Activated CD4-positive, alpha-beta T cell treated with anti-CD3 and anti-CD28 coated beads, Interleukin-2, amount 10 ng/mL, durations not matched to agents 7 days and 5 days (primary cell): ENCODE measurements at places on chromosomes 3 and 15. TPM values are rescaled to one million over a fixed set of nuclear protein-coding genes. Genes with fewer than 3 reads are reported as not detected.

The ATOSA gene
- 41.1 TPM for total RNA-seq

The PRR20G gene
- total RNA-seq = not detected

The RGMA gene
- total RNA-seq = 0.25 TPM

DNA sequence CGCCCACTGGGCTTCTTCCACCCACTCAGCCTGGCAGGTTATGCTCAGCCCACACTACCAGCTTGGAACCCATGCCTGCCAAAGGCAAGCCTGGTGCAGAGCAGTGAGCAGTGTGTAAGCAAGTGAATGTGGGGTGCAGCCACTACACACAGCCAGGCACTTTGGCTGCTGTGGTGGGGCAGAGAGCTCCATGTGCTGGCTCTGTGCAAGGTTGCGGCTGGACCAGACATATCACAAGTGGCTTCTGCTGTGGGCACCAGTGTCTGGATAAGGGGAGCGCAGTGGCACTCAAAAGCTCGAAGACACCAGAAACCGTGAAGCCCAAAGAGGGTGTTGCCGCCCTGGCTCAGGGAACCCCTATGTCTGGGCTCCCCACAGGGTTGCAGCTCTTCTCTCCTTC lies 563.7 kb downstream of the SI start:
- no peak for DNase-seq

GRCh38 chr15:75718328-75718727 lies 5.7 kb upstream of the CSPG4 start:
- no peak for DNase-seq

DNA sequence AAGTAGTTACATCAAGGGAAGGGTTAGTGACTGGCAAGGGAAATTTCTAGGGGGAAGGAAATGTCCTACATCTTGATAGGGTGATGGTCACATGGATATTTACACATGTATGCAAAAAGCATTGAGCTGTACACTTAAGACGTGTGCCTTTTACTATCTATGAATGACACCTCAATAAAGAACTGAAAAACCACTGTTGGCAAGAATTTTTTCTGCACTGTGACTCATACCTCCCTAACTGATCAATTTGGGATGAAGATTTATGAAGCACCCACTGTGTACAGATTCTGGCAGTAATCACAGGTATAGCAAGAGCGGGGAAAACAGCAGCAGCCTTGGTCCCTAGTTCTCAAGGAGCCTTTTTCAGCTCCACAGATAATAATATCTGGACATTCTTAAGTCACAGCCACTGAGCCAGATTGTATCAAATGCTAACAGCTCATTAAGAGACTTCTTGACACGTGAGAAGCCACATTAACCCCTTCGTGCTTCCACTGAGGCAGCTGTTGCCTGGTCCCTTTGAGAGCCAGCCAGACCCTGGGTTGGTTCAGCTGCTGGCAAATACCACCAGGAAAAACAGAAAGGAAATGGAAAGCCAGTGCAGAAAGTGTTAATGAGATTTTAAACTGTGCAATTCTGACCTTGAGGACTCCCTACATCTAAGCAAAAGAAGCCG lies 32.0 kb upstream of the GALNT15 start:
- DNase-seq = no peak

DNA sequence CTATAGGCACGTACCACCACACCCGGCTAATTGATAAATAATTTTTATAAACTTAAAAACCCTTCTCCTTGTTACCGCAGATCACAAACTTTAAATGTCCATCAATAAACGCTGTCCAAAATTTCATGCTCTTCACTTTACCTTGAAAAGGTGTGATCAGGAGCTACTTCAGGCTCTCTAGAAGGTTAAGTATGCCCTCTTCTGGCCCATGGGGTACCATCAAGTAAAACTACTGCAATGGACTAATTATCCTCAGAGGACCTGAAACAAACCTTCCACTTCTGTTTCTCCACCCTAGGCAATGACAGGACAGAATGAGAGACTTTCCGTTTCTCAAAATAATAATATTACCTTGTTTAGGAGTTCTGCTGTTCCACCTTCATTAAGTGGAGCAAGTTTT lies 9.2 kb downstream of the LZTFL1 start:
- DNase-seq = peak; percentile 19

DNA sequence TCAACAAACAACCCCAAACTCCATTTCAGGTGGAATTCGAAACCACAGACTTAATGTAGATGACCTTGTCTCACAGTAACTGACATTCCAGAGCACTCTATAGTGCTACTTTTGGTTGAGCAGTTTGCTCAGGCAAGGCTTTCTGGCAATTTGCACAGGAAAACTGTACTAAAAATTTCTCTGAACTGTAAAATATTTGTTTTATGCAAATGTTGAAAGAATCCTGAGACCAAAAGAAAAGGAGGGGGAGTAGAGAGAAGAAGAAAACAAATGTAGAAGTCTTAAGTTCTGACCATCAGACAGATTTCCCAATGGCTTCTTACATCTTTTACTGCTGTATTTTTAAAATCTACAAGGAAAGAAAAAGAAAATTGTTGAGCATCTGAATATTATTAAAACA lies 53.5 kb downstream of the DTWD1 start:
- DNase-seq = no peak

GRCh38 chr15:74319596-74320351 lies 47.7 kb downstream of the CYP11A1 start:
- DNase-seq = no peak

DNA sequence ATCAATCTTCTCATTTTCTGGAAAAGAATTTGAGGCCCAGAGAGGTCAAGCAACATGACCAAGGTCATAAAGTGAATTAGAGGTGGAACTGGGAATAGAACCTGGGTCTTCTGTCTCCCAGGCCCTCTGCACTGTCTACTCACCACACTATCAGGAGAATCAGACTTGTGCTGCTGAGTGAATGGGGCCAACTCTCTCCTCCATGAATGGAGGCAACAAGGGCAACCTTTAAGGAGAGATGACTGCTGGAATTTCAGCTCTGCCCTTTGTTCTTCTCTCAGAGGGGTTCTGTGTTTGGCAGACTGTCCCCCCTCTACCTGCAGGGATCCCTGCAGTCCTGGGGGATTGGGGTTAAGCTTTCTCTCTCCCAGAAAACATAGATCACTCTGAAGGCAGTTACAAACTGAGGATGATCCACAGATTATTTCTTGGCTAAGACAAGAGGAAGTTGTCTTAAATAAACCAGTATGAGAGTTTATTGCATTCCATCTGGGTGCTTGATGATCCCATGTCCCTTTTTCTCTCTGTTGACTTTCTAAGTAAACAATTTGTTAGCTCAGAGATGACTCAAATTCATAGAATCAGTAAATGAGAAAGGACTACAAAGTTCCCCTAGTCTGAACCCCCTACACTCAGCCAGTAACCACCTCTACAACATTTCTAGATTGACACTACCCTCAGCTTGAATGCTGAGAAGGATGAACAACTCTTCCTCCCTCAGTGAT lies 99.0 kb upstream of the LIPC start:
- DNase-seq = no peak

GRCh38 chr3:72130565-72130964 lies 345.6 kb upstream of the PROK2 start:
- no peak for DNase-seq
